Muscle of arm (tissue), 14 donors: ENCODE measurements at places on chromosomes 11 and 22.
A peak's percentile ranks its signal among the peaks of the same experiment; 100 is the strongest.

GRCh38 chr11:36743039-36743438 is 145.0 kb upstream of the RAG2 start:
- DNase-seq: no peak

DNA sequence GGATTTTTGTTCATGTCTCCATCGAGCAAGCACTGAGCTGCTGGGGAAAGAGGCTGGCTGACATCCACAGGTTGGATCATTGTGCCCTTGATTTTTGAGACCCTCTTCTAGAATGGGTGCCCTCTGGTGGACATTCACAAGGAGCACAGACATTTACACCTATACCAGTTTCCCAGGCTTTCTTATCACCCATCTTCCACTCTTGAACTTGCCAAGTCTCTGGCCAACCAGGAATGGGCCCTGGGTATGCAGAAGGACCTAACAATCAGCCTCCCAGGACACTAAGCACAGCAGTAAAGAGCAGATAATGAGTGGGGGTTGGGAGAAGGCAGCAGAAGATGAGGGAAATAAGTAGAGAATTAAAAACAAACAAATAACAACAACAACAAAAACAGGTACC is 5.7 kb upstream of the INTS4 start:
- peak; percentile 28 for DNase-seq

GRCh38 chr11:69094111-69094914 is 45.6 kb downstream of the TPCN2 start:
- no peak for DNase-seq

DNA sequence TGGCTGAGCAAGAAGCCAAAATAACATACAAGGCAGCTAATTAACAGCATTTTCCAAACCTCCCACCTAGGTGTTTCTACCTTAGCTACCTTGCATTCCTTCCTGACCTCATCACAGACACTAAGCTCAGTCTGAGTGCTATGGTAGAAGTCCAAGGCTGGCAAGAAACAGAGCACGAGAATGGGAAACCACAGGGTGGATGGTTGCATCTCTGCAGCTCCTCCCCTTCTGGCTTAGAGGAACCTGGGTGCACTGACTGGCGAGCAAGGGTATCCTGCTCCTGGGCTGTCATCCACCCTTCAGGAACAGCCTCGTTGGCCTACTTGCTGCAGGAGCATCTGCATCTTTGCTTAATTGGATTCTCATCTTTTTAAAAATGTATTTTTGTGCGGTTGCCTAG is 73.1 kb upstream of the KIRREL3 start:
- no peak for DNase-seq

DNA sequence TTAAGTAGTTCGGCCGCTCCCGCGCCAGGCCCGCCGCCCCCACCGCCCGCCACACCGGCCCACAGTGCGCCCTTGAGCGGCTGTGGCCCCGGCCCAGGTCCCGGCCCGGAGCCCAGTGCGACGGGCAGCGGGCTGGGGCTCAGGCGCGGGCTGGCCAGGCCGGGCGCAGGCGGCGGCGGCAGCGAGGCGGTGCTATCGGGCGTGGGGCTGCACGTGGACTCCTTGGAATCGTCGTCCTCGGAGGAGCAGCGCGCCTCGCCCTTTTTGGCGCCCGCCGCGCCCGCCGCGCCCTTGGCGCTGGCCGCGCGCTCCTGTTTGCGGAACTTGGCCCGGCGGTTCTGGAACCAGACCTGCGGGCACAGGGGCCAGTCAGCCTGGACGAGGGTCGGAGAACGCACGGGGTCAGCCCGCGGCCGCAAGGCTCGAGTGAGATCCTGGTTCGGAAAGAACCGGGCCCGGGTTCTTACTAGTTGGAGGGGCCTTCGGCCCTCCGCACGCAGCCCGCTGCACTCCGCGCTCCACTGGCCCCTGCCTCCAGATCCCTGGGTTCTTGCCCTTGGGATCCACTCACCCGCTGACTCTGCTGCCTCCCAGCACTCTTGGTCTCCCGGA is 4.0 kb downstream of the PHOX2A start:
- no peak for DNase-seq

DNA sequence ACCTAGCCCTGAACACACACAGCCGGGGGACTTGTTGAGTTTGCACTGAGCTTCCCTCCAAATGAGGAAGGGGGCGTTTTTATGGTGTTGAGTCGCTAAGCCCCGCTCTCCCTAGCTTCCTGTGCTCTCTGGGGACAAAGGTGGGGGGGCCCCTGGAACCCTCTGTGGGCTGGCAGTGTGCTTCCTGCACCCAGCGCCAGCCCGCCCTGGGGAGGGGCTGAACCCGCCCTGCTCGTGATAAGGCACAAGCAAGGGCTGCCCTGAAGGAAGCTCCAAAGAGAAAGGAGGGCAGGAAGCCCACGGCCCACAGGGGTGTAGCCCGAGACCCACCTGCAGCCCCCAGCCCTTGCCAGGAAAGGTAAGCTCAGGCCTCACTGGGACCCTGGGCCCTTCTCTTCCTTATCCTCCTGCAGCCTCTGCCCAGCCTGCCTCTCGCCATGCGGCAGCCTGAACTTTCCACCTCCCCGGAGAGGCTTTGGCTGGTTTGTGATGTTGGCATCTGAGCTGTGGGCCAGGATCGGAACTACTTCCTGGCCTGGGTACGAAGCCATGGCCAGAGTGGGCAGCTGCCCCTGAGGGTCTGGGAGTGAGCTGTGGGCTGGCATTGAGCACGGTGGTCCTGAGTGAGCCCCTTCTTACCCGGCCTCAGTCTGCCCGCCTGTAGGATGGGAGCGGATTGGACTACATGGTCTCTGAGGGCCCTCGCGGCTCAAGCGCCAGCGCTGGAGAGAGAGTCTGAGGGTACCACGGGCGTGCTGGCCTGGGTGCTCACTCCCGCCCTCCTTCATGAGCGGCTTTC is at the start of gene FERMT3:
TSS of gene FERMT3 (plus strand) at position 265 of the 799 bp plus-strand sequence. CDS start 644 bp downstream, outside the sequence.
- DNase-seq: no peak

GRCh38 chr11:103609117-103610066 is 427.0 kb upstream of the DDI1 start:
- DNase-seq: no peak

GRCh38 chr11:86177302-86177701 is 67.3 kb upstream of the EED start:
- no peak for DNase-seq

- DNase-seq: no peak
Observed at GRCh38 chr11:45889555-45889954, 4.1 kb downstream of the MAPK8IP1 start.

DNA sequence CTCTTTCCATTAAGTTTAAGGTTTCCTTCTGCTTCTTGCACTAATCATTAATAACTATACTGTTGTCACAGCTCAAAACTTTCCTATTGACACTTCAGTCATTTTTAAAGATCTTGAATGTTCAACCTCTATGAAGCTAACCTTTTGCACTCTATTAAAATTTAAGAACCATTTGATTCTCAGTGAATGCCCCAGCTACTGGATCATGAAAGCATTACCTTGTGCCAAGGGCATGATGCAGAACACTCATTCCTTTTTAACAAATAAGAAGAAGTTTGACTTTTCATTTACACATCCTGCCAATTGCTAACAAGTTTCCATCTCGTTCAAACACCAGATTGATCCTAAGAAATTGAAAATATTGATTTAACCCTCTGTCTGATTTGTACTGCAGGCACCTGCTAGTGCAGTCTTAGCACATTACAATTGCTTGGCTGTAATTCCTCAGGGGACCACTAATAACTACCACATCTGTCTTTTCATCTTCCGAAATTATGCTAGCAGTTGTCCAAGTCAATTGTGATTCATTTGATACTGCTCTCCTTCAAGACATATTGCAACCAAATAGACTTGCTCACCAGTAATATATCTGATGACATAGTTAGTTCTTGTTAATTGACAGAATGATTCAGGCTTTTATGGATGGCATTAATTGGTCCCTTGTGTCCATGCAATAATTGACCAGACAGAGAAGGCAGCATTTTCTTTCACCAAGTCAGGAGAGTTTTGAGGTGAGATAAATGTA is 158.4 kb downstream of the TEAD1 start:
- DNase-seq: no peak

- peak; percentile 59 for DNase-seq
Observed at GRCh38 chr11:1827095-1827813, 7.5 kb upstream of the SYT8 start.

DNA sequence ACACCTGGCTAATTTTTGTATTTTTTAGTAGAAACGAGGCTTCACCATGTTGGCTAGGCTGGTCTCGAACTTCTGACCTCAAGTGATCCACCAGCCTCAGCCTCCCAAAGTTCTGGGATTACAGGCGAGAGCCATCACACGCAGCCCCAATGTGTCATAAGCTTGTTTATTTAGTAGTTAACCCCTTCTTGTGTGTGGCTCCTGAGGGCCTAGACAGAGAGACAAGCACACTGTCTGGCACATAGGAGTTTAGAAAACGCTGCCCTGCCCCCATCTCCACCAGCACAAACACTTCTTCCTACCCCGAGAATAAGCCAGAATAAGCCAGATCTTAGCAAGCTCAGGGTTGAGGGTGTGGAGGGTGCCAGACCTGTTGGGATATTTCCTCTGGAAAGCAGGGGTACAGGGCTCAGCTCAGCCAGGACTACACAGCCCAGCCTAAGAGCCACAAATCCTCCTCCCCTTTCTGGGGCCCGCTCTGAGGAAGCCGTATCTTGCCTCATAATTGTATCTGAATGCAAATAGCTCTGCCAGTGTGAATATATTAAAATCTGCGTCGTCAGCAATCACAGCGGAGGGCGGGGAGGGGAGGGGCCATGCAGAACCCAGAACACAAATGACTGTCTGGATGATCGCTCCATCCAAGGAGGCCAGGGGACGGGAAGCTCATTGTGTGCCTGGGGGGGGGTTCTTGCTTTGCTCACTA is 247.3 kb downstream of the MN1 start:
- no peak for DNase-seq

DNA sequence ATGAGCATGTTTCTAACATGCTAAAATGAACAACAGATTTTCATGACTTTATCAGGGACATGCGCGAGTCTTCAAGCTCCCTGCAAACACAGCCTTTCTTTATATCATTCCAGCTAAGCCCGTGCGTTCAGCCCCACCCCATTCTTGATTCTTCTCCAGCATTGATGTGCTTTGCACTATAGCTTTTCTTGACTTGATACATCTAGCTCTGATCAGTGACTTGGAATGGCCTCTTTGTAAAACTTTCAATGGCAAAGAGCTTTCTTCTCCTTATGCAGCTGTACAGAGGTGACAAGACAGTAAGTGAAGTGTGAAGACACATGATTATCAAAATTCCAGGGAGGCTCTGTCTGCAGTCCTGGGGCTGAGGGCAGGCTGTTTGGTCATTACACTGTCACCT is 561.0 kb downstream of the OPCML start:
- no peak for DNase-seq

DNA sequence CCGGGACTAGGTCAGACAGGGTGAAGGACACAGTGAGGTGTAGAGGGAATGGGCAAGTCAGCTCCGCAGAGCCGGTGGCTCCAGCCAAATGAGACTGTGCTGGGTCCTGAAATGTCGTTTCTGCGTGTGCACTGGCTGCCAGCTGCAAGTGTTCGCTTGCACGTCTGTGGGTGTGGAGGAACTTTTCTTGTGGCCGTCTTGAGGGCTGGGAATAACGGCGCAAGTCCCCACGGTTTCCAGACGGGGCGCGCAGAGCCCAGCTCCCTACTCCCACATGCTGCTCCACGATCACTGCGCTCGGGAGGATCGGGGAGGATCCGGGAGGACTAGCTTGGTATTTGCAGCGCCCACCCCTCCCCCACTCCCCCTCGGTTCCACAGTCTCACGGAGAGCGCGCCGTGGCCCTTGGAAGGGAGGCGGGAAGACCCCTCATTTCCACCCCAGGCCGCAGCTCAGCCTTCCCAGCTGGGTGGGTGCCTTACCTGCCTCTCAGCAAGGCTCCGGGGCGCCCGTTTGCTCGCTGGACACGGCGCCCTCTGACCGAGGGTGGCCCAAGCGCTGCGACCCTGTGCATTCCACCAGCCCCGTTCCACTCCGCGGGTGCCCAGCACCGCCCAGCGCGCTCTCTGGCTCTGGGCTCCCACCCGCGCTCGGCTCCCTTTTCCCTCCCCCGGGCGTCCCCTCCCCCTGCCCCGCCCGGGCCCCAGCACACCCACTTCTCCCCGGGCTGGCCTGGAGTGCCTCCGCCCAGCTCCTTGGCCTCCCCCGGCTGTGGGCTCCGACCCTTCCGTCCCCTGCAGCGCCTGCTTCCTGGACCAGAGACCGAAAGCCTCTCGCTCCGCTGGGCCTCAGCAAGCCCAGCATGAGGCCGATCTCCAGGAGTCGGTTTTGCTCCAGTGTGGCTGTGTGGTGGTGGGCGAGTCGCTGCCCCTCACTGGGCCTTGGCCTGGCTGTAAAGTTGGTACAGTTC is at the start of gene KCNE3:
TSS of gene KCNE3 (minus strand) at position 634 of the 970 bp plus-strand sequence. CDS start 9,986 bp downstream, outside the sequence.
- peak; percentile 21 for DNase-seq

DNA sequence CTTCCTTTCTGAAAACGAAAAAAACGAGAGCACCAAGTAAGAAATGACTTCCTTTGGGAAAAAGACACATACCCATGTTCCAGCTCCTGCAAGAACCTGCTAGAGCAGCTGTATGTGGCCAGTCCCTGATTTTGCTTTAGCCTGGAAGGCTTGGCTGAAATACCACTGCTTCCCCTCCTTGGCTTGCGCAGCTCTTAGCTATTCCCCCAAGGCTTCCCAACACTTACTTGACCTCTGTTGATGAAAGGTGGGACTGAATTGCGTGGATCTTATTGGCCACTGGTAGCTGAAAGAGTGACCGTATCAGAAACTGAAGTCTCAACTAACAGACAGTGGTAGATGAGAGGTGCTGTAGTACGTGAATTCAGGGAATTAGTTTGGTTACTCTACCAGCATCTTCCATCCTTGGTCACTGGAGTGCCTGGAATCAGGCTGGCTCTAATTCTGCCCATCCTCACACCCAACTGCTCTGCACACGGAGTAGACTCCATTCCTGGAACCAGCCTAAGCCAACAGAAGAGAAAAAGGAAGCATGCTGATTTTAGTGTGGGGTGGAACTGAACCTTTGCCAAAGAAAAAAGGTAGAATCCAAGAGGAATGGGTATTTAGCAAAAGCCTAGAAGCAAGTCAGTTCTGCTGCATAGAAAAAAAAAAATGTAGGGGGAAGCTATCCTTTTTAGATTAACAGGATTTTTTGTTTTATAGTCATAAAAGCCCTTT is 73.8 kb upstream of the CRTAM start:
- no peak for DNase-seq
